Left colon (tissue), 2 donors: ENCODE measurements at places on chromosomes 12 and 14.

DNA sequence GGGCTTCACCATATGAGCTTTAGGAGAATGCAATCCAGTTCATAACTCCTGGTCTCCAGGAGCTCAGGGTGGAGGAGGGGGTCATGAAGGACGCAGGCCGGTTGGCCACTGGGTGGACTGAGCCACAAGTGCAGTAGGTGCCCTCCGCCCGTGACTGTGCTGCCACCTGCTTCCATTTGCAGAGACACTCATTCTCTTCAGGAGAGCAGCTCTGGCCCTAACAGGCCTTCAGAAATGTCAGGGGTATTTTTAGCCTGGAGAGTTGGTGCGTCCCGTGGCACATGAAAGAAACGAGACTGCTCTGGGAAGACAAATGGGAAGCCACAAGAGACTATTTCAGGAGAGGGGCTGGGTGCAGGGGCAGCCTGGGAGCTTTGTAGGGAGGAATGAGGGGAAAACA, 74.6 kb upstream of the MYL2 start:
- no peak for DNase-seq

GRCh38 chr14:49934646-49935045, 41.8 kb downstream of the ARF6 start:
- DNase-seq, result no peak

- DNase-seq, result no peak
These were observed 343.2 kb downstream of the ZFP36L1 start for GRCh38 chr14:68449561-68450181.

- DNase-seq, result no peak
These were observed 205.9 kb downstream of the KIF21A start for GRCh38 chr12:39237004-39237403.

DNA sequence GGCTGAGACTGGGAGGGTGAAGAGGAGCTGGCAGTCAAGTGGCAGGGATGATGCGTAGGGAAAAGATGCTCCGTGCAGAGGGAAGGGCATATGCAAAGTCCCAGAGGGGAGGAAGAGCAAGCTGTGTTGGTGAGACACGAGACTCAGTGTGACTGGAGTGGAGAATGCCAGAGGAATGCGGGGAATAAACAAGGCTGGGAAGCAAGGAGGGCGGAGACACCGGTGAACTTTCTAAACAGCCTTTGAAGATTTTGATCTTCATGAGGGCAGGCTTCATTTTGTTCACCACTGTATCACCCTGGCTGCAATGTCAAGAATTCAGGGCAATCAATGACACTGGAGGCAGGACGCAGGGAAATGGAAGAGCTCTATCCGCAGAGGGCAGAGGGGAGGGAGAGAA, 535.8 kb downstream of the FUT8 start:
- no peak for DNase-seq

DNA sequence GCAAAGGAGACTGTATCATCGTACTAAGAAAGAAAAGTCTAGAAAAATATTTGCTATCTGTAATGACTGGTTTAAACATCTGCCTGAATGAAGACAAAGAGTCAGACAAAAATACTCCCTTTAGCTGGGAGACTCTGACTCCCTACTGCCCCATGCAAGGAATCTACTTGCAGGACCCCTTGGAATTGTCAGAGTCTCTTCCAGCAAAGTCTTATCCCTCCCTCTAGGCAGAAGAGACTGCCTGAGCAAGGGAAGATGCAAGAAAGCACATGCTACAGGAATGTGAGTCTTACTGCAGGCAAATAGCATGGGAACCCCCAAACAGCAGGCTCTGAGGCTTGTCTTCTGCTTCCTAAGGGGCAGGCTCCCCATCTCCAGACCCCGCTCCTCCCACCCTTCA, 154.0 kb downstream of the KCNA5 start:
- DNase-seq, result no peak
